ENCODE measurements at places on chromosomes 12 and 14.
A peak's percentile ranks its signal among the peaks of the same experiment; 100 is the strongest.

GRCh38 chr14:74141703-74142102 lies 56.9 kb downstream of the LIN52 start:
- no peak for DNase-seq

GRCh38 chr12:30795410-30796312 lies 40.9 kb upstream of the CAPRIN2 start:
- DNase-seq: no peak

GRCh38 chr12:41120211-41120610 lies 67.9 kb upstream of the PDZRN4 start:
- no peak for DNase-seq

- DNase-seq: no peak
Observed at GRCh38 chr14:104579507-104579906, at the start of gene C14orf180. TSS of gene C14orf180 (plus strand) at chr14:104579764. CDS start at chr14:104586431, 6,667 bp downstream.

- no peak for DNase-seq
Observed at GRCh38 chr12:84772281-84772680, 140.3 kb downstream of the SLC6A15 start.

DNA sequence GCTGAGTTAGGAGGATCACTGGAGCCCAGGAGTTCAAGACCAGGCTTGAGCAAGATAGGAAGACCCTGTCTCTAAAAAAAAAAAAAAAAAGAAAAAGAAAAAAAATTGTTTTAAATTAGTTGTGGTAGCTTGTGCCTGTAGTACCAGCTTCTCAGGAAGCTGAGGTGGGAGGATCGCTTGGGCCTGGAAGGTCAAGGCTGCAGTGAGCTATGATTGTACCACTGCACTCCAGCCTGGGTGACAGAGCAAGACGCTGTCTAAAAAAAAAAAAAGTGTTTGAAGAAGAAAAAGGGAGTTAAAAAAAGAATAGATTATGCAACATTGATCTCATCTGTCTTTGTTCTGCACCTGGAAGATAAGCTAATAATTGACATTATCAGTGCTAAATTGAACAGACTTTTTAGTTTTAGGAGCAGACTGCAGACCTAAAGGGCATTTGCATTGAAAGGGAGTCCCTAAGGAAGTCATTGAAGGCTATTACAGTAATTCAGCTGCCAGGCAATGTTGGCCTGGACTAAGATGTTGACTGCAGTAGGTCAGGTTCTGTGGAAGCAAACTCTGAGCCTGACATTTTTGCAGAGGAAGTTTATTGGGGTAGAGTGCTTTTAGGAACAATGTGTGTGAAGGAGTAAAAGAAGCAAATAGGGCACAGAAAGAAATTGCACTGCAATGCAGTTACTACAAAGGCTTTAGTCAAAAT lies 215.8 kb downstream of the PCNX1 start:
- no peak for DNase-seq

DNA sequence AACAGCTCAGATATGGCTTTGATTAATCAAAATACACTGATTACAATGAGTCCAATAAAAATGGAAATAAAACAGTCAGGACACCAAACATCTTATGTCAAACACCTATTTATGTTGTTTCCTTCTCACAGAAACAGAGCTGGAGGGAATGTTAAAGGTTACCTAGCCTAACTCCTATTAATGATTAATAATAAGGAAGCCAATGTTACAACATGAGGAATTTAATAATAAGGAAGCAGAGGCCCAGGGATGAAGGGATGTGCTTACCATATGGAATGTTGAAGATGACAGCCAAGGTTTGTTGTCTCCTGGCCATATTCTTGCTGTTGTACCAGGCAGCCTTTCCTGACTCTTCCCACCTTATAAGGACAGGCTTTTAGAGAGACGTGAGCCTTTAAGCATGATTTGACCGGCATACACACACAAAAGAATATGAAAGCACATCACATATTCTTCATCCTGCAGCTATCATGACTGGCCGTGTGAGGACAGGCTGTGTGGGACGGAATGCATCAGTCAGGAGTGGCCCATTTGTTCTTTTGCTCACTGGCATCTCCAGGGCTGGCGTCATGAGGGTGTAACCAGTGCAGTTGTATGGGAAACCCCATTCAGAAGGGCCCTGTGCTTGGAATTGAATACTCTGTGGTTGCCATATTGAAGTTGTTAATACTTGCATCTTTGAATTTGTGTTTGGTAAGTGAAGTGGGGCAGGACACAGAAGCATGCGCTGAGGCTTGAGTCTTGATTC lies 3.1 kb upstream of the GPRC5D start:
- DNase-seq: no peak

- no peak for DNase-seq
Observed at GRCh38 chr12:95690861-95691635, 99.5 kb downstream of the NTN4 start.

DNA sequence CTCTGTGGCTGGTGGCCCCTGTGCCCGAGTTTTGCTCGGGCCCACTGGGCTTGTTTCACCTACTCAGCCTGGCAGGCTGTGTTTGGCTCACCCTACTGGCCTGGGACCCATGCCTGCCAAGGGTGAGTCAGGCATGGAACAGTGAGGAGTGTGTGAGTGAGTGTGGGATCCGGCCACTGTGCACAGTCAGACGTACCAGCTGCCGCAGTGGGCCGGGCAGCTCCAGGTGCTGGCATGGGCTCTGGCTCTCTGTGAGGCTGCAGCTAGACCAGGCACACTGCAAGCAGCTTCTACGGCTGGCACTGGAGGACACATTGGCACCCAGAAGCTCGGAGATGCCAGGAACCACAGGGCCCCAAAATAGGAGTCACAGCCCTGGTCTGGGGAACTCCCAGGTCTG lies 40.6 kb downstream of the HSD17B6 start:
- no peak for DNase-seq

GRCh38 chr14:95774265-95775160 lies 60.6 kb upstream of the TCL1A start:
- DNase-seq: peak; percentile 24

GRCh38 chr12:109743076-109743910 lies 29.7 kb downstream of the FAM222A start:
- no peak for DNase-seq

DNA sequence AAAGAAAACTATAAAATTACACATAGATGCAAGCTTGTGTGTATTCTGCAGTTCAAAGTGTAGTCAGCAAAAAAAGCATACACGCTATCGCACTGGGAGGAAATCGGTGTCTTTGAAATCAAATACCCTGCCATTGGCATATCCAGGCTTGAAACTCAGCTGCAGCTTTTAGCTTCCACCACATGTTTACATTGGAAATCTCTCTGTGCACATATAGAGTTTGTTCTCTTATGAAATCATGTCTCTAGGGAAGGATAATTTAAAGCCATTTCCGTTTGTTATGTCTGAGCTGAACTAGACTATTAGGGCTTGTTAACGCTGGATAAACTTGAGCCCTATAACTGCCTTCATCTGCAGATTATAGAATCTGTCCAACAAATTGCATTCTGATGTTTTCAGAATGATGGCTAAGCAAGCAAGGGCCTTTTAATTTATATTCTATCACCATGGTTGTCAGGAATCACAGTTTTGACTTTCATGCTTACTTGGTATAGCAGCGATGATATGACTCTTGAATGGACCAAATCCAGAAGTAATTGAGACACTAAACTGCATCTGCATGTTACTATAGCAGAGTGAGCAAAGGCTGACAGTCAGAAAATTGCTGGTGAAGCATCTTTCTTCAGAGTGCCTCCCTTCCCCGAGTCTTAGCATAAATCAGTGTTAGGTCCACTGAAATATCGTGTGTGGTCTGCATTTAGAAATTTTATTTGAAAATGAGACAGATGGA lies 442.8 kb downstream of the ZFP36L1 start:
- no peak for DNase-seq

Measured in activated CD4-positive, alpha-beta T cell treated with anti-CD3 and anti-CD28 coated beads for 1 hour (primary cell).